ENCODE measurements at places on chromosomes 12 and 14.

- DNase-seq: no peak
Observed at GRCh38 chr12:130937063-130937462, 16.6 kb upstream of the ADGRD1 start.

- DNase-seq: no peak
Observed at GRCh38 chr12:47754881-47755280, 3.8 kb downstream of the RAPGEF3 start.

GRCh38 chr12:31317471-31318395, 8.2 kb downstream of the SINHCAF start:
- no peak for DNase-seq

GRCh38 chr14:50875359-50876070, 3.7 kb downstream of the ABHD12B start:
- DNase-seq: peak; percentile 8

DNA sequence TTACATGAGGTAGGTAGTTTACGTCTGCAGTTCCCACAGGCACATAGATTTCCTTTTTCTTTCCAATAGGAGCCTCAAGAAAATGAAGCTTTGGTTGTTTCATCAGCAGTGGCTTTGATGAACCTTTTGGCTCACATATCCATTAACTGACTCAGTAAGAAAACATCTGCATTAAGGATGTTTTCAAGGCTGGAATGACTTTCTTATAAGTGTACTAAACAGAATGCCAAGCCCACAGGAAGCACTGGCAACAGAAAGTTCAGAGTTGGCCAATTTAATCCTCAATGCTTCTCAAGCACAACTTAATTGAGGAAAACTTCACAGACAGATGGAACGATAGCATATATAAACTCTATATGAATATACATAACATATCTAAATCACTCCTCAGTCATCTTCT, 63.5 kb downstream of the ST8SIA1 start:
- no peak for DNase-seq

GRCh38 chr14:73457041-73457923, 1.1 kb downstream of the NUMB start:
- no peak for DNase-seq

DNA sequence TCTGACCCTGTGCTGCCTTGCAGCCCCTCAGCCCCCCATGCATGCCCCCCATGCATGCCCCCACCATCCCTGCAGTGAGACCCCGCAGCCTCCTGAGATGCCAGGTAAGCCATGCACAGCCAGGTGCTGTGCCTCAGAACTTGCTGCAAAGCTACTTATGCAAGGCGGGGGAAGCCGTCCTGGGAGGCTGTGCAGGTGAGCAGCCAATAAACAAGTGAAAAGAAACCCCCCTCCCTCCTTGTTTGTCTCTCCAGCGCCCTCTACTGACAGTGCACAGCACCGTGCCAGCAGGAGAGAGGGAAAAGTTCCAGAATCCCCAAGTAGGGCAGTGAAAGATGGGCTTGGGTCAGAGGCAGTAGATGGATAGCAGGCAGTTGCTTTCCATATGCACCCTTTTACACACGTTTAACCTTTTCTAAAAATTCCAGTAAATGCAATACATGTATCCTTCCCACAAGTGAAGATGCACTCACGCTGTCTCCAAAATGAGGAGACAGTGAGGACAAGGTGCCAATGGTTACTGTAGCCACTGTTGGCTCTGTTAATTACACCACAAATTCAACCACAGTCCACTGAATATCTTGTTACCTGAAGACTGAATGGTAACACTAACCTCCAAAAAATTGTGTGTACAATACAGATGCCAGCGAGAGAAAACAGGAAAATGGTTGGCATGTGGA, 18.0 kb downstream of the TNFAIP2 start:
- DNase-seq: no peak

DNA sequence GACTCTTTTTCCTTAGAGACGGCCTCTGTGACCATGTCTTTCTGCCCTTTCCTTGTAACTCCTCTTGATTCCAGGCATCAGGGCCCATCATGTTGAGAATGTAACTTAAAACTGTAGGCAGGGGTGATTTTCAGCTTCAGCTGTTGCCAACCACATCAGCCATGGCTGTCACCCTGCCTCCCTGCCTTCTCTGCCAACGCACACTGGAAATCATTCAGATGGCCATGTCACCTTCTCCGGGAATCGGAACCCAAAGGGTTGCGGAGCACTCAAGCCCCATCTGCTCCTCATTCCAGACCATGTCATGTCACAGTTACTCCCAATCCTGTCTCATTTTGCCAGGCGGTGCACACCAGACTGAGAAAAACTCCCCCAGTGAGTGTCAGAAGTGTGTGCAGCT, 72.1 kb downstream of the EMP1 start:
- DNase-seq: no peak

DNA sequence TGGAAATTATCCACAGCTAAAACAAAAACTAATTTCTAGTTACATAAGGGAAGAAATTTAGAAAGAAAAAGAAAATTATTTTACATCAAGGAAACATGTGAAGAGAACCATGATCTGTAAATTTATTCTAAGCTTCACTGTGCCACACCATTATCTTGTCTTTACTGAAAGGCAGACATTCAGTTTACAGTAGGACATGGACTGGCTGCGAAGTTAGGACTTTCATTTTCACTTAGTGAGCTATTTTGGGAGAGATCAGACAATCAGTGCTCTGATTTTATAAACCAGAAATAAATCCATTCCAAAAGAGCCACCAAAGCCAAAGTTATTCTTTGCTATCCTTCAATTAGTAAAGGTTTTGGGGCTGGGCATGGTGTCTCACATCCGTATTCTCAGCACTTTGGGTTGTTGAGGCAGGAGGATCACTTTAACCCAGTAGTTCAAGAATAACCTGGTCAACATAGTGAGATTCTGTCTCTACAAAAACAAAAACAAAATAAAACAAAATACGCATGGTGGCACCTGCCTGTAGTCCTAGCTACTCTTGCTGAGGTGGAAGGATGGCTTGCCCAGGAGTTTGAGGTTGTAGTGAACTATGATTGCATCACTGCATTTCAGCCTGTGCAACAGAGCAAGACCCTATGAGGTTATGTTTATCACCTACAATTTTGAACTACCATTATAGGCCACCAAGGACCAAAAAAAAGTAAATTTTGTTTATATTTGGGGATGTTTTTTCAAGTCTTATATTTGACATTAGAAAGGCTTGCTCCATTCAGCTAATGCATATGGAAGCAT, 1084.8 kb upstream of the ATXN7L3B start:
- DNase-seq: no peak

DNA sequence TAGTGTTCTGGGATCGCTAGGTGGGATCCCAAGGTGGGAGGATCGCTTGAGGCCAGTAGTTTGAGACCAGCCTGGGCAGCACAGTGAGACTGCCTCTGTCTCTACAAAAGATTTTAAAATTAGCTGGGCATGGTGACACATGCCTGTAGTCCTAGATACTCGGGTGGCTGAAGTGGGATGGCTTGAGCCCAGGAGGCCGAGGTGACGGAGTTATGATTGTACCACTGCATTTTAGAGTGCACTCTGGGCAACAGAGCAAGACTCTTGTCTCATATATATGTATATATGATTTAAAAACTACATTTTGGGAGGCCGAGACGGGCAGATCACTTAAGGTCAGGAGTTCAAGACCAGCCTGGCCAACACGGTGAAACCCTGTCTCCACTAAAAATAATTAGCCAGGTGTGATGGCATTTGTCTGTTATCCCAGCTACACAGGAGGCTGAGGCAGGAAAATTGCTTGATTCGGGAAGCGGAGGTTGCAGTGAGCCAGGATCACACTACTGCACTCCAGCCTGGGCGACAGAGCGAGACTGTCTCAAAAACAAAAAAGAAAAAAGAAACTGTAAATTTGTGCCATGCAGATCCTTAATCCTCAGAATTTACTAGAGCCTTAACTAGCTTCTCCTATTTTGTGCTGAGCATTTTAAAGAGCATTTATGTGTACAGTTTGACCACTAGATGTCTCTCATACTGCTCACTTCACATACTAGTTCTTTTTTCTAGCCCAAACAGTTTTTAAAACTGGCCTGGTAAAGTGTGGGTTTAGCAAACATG, 114.8 kb downstream of the MON2 start:
- DNase-seq: no peak

DNA sequence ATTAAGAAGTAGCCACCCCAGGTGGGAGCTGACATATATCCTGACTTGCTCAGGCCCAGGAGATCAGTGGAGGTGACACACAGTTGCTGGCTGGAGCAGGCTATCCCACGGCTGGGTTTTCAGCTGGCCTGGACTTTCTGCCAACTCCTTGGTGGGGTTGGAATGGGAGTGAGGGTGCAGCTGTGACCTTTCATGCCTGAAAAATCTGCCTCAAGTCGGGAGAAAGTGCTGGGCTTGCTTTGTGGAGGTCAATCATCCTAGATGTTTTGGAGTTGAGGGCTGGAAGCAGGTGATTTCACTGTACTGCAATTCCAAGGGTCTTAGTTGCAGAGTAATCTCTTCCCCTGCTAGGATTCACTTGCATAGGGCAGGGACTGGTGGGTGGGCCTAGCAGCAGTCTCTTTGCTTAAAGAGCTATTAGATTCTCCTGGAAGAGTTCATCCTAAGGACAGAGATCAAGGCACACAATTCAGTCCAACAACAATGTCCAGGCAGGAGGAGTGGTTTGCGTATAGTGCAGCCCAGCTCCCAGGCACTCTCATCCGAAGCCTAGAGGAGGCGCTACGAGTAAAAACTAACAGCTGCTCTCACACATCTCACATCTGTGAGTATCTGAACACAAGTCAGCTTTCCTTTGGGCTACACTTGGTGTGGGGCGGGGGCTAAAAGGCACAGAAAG, 98.1 kb downstream of the GAS2L3 start:
- no peak for DNase-seq

DNA sequence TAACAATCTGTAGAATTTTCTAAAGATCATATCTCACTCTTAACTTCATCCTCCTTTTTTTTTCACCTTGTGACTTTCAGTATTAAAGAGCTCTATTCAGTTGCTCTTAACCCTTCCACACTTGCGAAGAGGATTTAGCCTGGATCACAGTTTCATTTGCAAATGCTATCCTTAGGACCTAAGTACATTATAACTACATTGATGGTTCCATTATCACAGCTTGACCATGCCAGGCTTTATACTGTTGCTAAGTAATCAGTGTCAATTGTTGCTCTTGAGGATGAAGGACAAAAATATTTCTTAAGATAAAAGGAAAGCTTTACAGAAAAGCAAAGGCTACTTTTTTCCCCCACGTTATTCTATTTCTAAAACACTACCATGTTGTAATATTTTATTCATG, 122.2 kb downstream of the PDZRN4 start:
- DNase-seq: no peak

All from activated CD4-positive, CD25-positive, alpha-beta regulatory T cell (primary cell).